Liver (tissue), 10 donors: ENCODE measurements at places on chromosomes 6 and 20.

DNA sequence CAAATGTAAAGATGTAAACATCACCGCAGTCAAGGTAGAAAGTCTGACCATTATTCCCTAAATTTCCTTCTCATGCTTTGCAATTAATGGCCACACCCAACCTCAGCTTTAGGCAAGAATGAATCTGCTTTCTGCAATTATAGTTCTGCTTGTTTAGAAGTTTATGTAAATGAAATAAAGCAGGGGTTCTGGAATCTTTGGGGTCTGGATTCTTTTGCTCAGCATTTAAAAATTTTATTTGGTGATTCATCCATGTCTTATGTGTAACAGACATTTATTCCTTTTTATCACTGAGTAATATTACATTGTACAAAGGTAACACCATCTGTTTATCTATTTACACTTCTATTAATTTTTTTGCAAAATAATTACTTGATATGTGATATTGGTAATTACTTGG lies 613.6 kb downstream of the UTRN start:
- DNase-seq: no peak

DNA sequence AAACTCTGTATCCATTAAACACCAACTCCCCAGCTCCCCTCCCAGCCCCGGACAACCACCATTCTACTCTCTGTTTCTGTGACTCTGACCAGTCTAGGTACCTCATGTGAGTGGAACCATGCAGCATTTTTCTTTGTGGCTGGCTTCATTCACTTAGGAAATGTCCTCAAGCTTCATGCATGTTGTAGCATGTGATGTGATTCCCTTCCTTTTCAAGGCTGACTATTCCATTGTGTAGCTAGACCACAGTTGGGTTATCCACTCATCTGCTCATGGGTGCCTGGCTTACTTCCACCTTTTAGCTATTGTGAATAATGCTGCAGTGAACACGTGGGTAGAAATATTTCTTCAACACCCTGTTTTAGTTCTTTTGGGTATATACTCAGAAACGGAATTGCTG lies 8.8 kb upstream of the BPHL start:
- no peak for DNase-seq

- DNase-seq: no peak
Measured at GRCh38 chr6:113442040-113442439, 415.1 kb upstream of the MARCKS start.

DNA sequence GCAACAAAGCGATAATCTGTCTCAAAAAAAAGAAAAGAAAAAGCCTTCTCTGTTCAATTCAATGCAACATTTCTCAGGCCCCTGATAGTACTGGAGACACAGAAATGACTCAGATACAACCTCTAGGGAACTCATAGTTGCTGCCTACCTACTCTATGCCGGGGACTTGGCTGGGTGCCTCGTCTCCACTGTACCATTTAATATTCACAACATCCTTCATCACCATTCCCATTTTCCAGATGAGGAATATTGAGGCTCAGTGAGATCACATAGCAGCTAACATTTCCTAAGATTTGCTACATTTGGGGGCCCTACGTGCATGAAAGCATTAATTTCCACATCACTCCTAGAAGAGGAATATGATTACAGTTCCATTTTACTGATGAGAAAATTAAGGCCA lies 7.5 kb downstream of the NOL4L start:
- DNase-seq: no peak

DNA sequence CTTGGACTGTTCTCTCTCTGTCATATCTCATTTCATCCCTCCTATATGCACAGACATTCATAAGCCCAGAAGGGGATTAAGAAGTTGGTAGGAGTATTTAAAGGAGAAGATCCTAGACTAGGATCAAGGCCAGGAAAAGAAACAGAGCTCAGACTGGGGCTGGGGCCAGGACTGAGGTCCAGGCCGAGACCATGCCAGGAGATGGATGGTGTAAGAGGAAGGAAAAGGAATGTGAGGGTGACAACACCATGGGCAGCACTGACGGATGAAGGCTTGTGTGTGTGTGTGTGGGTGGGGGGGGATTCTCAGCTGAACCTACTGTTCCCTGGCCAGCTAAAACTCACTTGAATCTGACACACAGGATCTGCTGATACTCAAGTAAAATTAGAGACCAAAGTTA lies 182.1 kb downstream of the KIF6 start:
- DNase-seq: no peak

GRCh38 chr6:814378-815347 lies 121.7 kb upstream of the EXOC2 start:
- no peak for DNase-seq

DNA sequence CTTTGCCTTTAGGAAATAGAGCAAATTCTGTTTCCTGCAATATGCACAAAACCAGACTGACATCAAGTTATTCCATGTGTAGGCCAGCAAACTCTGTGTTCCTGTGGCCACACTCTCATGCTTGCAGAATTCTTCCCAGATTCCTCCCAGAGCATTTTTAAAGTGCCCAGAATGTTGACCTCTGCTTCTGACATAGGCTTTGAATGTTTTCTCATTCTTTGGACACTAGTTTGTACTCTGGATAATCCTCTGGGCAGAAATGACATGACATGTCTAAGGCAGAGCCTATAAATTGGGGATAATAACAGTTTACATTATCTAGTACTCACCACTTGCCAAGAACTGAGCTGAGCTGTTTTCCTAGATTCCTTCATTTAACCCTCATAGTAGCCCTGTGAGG lies 9.2 kb upstream of the EFHC1 start:
- DNase-seq: no peak

GRCh38 chr6:36912030-36912454 lies 26.3 kb downstream of the C6orf89 start:
- no peak for DNase-seq

DNA sequence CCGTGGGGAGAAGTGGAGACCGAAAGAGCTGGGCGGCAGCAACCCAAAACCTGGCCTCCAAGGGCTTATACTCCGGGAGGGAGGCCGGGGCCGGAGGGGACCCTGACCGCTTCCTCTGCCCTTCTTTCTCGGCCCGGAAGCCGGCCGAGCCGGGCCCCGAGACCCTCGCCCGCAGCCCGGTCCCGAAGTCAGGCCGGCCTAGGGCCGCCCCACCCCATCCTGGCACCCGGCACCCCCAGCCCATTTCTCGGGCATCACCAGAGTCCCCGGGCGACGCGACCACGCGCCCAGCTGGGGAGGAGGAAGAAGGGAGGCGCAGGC lies 572 bp upstream of the ZDHHC14 start:
- no peak for DNase-seq

GRCh38 chr20:13297147-13297899 lies 76.2 kb downstream of the ISM1 start:
- no peak for DNase-seq

GRCh38 chr6:74925683-74926082 lies 280.2 kb downstream of the COL12A1 start:
- DNase-seq: no peak

GRCh38 chr6:45808917-45809316 lies 206.7 kb downstream of the CLIC5 start:
- no peak for DNase-seq

DNA sequence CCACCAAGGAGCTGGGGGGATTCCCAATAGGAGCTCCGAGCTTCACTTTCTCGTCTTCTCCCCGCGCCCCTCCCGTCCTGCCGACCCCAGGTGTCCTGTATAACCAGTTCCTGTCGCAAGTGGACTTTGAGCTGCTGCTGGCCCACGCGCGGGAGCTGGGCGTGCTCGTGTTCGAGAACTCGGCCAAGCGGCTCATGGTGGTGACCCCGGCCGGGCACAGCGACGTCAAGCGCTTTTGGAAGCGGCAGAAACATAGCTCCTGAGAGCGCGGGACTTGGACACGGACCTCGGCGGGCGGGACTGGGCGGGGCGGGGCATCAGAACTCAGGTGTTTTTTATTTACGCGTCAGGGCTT lies 340 bp upstream of the VARS2 start:
- DNase-seq: no peak
